ENCODE measurements at places on chromosomes 11 and 22.
A peak's percentile ranks its signal among the peaks of the same experiment; 100 is the strongest.

- DNase-seq, result no peak
Measured at GRCh38 chr22:42300259-42301076, 30.0 kb upstream of the TCF20 start.

GRCh38 chr11:124460459-124460858 lies 15.0 kb upstream of the OR8B8 start:
- DNase-seq, result no peak

GRCh38 chr22:44023404-44024287 lies 456 bp upstream of the PARVB start:
- no peak for DNase-seq

DNA sequence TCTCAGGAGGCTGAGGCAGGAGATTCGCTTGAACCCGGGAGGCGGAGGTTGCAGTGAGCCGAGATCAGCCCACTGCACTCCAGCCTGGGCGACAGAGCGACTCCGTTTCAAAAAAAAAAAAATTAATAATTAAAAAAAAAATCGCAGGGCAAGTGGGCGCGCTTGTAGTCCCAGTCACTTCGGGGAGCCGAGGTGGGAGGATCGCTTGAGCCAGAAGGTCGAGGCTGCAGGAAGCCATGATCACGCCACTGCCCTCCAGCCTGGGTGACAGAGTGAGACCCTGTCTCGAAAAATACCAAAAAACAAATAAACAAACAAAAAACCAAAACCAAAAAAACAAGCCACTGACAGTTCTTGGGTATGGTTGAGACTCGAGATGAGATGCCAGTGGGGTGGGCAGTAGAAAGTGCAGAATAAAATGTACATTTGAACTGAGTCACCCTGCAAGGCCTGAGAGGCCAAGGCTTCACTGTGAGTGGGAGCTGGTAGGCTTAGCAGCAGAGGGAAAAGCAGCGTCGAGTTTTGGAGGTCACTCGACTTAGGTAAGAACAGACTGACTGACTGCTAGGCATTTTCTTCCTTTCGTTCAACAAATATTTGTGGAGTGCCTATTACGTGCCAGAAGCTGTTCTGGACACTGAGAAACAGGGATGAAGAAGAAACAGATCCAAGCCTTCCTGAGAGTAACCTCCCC lies 635 bp upstream of the LDHA start:
- no peak for DNase-seq

- no peak for DNase-seq
Measured at GRCh38 chr11:67486481-67487195, 3.8 kb downstream of the AIP start.

GRCh38 chr11:67280788-67281551 lies 8.1 kb upstream of the ANKRD13D start:
- no peak for DNase-seq

GRCh38 chr11:95256321-95256779 lies 25.3 kb upstream of the SESN3 start:
- no peak for DNase-seq

GRCh38 chr22:21641417-21641788 lies 699 bp upstream of the SDF2L1 start:
- peak; percentile 70 for DNase-seq

DNA sequence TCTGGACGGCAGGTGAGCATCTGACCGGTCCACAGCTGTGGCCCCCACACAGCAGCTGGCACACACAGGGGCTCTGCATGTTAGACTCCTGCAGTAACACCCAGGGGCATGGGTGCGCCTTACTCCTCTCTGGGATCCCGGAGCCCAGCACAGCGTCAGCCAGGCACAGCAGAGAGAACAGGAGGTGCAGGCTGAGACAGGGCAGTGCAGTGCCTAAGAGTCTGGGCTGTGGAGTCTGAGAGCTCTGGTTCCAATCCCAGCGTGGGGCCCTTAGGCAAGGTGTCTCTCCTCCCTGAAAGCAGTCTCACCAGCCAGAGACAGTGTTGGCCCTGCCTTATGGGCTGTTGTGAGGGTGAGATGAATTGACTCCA lies 2.3 kb downstream of the NUDT8 start:
- no peak for DNase-seq

DNA sequence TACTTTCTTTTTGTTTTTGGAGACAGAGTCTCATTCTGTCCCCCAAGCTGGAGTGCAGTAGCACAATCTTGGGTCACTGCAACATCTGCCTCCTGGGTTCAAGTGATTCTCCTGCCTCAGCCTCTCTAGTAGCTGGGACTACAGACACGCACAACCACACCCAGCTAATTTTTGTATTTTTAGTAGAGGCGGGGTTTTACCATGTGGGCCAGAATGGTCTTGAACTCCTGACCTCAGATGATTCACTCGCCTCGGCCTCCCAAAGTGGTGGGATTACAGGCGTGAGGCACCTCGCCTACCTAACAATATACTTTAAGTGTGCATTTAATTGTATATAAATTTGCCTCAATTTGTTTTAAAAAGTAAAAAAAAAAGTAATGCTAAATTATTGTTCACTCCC lies 38.4 kb downstream of the GRK3 start:
- DNase-seq, result no peak

- DNase-seq, result no peak
Measured at GRCh38 chr11:1232883-1233321, 10.0 kb downstream of the MUC5B start.

DNA sequence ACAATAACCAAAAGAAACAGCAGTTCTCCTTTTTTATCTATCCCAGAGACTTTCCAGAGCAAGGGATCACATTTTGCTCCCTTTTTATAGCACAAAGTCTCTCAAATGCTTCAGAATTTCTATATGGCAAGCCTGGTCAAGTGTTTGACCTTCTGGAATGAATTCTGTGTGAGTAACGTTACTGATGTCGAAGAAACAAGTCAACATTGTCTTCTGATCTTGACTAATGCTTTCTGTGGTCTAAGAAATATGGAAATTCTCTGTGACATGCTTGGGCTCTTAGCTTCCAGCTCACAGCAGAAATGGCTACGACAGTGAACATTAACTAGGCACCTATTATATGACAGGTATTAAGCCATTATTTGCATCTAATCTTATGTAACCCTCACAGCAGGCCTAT lies 411.7 kb downstream of the CADM1 start:
- peak; percentile 14 for DNase-seq

DNA sequence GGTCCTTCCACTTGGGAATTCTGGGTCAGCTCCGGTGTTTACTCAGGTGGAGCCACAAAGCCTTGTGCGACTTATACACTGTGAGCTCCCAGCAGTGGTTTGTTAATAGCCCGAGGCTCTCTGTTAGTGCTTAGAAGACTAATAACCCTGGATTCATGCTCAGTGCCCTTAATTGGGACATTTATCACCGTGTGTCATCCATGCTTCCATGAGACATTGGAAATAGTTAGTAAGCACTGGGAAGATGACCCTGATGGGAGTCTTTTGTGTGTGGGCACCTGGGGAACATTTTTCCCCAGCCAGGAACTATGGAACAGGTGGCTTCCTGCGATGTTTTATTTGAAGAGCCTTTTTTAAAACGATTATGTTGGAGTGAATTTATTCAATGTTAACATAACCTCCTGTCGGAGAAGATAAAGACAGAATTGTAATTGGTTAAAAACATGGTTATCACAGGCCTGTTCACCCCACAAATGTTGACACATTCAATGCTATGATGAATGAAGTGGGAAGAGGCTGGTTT lies 188.9 kb downstream of the MYO18B start:
- no peak for DNase-seq

DNA sequence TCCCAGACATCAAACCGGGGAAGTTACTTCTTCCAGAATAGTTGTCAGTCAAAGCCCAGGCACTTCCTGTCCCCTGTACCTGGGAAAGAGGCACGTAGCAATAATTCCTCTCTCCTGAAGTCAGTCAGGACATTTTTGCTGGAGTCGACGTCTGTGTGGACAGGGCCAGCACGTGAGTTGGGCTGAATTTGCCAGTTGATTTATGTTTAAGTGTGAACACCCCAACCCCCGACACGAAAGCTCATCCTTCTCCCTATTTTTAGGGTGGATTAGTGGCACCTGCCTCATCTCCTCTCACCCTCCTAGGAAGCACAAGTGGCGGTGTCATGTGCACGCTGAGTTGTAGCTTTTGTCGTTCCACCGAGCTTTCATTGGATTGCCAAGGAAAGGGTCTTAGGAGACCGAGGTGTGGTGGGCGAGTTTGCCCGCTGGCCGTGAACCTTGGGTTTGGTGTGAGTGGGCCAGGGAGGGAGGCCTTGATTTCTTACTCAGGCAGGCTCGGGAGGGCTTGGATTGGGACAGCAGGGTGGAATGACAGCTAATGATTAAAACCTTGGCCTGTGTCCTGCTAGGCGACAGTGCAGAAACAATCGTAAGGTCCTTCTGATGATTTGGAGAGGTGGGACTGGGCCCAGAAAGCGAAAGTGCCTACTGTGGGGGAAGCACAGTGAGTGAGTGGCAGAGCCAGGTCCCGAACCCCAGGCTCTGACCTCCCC lies 87.0 kb upstream of the CRYBB3 start:
- no peak for DNase-seq

- no peak for DNase-seq
Measured at GRCh38 chr11:17519061-17519885, 24.9 kb downstream of the USH1C start.

DNA sequence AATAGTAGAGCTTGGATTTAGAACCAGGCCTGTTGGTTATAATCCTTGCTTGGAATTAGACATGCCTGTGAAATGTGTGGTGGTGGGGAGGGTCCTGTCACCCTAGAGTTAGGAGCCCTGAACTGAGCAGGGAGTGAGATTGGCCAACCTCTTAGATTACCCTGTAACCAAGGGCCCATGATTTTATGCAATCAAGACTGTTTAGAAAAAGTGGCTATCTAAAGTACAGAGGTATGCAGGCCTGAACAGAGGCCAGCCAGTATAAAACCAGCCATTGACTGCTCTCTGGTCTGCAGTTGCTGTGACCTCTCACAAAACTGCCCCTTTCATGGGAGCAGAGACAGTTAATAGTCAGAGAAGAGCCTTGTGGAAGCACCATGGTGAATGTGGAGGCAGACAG lies 36.2 kb downstream of the SERPINH1 start:
- no peak for DNase-seq

GRCh38 chr11:58647866-58648265 lies 25.4 kb downstream of the CNTF start:
- no peak for DNase-seq

DNA sequence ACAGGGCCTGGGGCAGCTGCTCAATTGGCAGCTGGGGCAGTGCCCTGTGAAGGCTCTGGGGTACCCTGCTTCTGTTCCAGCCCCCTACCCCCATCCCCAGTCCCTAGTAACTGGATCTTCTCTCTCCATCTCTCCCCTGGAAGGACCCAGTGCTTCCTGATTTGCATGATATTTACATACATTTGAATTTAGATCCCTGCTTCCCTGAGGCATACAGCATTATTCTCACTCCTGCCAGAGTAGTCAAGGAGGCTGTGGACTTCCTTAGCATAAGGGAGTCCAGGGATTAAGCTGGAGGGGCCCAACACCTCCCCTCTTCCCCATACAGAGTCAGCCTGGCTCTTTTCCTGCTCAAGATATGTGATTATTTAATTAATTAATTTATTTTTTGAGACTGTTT lies 24.7 kb downstream of the TEF start:
- no peak for DNase-seq

DNA sequence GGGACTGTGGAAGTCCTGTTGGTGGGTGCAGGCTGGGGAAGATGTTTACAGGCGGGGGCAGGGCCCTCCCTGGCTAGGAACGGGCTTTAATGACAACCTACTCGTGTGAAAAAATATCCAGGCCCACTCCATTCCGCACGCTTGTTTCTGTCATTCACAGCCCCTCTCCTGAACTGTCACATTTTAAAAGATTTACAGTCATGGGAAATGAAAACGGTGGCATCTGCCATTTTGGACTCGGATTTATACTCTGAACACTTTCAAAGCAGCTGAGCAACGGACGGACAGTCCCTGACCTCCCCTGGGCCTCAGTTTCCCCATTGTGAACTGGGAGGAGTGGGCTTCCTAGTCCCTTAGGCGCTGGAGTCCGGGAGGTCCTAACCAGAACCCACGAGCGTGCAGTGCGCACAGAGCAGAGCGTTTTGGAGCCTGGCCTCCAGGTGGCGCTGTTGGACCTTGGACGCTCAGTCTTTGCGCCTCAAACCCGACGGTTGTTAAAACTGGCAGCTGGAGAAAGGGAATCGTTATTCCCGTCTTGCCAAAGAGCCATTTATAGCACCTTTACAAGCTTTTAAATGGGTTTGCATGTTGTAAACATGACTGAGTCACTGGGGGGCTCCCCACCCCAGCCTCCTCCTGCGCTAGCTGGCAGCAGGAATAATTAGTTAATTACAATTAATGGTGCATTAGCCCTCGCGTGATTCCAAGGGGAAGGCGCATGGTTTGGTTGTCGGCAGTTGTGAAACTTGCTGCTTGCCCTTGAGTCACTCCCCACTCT lies 75.3 kb downstream of the FBLN1 start:
- peak; percentile 73 for DNase-seq

- DNase-seq, result no peak
Measured at GRCh38 chr11:46930089-46930488, 6.5 kb upstream of the CSTPP1 start.

DNA sequence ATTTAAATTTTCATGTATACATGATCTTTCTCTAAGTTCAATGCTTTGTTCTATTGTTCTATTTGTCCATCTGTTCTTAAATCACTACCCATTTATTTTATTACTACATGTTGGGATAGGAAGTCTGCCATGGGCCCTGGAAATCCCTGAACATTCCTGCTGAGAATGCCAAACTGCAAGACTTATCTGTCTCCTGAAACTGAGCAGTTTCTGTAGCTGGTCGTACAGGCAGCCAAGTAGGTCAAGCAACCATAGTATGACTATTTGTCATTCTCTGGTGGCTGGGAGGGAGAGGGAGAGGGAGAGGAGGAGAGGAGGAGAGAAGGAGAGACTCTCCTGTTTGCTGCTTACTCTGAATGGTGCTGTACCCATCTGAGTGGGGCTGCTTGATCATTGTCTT lies 82.8 kb upstream of the SNX19 start:
- no peak for DNase-seq

DNA sequence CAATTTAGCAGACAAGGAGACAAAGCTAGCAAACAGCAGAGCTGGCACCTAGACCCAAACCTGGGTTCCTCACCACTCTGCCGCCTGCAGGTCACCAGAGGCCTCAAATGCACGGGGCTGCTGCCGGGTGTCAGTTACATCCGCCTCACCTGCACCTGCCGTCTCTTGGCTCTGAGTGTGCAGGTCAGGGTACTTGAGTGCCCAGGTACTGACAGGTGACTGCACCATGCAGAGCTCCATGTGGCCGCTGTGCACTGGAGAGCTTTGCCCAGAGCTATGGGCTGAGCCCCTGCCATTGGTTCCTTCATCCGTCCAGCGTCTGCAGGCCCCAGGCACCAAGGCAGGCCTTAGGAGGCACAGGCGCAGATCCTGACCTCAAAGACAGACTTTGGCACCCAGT lies 35.0 kb downstream of the PDGFB start:
- no peak for DNase-seq

All from COLO829 (cell line).